ENCODE measurements at places on chromosomes 1 and 21.

DNA sequence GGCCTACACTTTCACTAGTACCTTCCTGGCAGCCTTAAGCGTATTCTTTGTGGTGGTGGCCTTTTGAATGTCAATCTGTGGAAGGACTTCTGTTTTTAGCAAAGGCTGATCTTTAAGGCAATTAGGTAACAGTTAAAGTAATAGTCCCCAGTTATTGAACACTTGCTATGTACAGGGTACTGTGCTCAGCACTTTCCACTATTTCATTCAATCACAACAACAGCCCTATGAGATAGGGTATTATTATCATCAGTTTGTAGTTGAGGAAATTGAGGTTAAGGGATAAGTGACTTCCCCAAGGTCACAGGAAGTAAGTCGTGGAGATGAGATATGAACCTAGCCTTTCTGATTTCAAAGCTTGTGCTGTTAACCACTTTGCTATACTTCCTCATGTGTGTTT, 185.7 kb downstream of the ST6GALNAC3 start:
- DNase-seq, result no peak

GRCh38 chr1:110774398-110774797, 98.5 kb upstream of the CD53 start:
- no peak for DNase-seq

DNA sequence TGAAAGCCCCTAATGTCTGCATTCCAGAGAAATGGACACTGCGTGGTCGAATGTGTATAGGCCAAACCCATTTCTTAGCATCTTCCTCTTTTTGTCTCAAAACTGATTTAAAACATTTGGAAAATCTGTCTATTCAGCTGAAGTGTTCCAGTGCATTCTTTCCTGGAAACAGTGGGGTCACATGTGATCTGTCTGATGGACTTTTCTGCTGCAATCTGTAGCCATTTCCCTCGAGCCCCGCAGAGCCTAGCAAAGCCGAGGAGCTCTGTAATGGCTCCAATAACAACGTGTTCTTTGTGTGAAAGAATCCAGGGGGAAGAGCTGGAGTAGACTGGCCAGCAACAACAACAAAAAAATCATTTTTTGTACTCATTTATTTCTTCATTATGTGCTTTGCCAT, 329.3 kb downstream of the BARHL2 start:
- DNase-seq, result no peak

GRCh38 chr1:16181887-16182719, 26.2 kb upstream of the EPHA2 start:
- DNase-seq, result no peak

- DNase-seq, result no peak
These were observed 281.0 kb downstream of the PTPRC start for GRCh38 chr1:198919667-198920398.

- DNase-seq, result no peak
These were observed 28.1 kb downstream of the SFPQ start for GRCh38 chr1:35164893-35165292.

GRCh38 chr1:22826604-22827580, 116.3 kb downstream of the EPHB2 start:
- no peak for DNase-seq

GRCh38 chr1:116605315-116605714, 34.5 kb upstream of the CD58 start:
- DNase-seq, result no peak

DNA sequence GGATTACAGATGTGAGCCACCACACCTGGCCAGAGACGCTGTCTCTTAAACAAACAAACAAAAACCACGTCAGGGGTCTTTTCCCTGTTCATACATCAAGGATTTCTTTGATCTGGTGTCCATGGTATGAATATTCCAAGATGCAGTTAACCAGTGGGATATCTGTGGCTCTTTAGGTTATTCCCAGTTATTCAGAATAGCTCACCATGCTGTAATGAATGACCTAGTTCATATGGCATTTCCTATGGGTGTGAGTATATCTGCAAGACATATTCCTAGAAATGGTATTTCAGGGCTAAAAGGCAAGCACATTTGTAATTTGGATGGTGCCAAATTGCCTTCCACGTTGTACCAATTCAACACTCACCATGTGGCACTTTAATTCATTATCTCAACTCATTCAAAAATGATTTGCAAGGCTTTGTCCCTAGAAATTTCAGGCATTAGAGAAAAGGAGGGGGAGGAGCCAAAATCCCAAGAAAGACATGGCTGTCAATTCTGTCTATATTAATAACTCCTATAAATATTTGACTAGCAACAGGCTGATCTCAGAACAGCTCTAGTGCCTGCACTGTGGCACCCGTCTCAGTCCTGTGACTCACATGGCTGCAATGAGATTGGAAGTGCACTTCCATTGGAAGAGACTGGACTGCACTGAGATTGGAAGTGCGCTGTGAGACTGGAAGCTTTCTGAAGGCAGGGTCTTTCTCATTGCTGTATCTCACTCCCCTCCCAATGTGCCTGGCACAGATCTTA, 6.0 kb upstream of the STMN1 start:
- no peak for DNase-seq

- no peak for DNase-seq
These were observed 14.7 kb downstream of the LYPLAL1 start for GRCh38 chr1:219188331-219188803.

DNA sequence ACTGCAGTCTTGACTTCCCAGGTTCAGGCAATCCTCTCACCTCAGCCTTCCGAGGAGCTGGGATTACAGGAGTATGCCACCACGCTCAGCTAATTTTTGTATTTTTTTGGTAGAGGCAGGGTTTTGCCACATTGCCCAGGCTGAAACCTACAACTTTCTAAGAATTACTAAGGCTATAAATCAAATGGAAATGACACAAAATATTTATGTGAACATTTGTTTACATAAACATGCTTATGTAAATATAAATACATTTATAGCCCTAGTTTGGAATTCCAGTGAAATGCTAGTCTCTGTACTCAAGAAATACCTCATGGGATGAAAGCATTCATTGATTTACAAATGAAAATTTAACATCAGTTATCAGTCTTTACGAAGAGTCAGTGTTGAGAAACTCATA, 47.8 kb downstream of the NVL start:
- DNase-seq, result no peak

GRCh38 chr1:64137412-64137803, 66.0 kb upstream of the UBE2U start:
- no peak for DNase-seq

- no peak for DNase-seq
These were observed 82.1 kb downstream of the KCND3 start for GRCh38 chr1:111907321-111907720.

GRCh38 chr21:32127081-32127480, 151.8 kb downstream of the MIS18A start:
- DNase-seq, result no peak

DNA sequence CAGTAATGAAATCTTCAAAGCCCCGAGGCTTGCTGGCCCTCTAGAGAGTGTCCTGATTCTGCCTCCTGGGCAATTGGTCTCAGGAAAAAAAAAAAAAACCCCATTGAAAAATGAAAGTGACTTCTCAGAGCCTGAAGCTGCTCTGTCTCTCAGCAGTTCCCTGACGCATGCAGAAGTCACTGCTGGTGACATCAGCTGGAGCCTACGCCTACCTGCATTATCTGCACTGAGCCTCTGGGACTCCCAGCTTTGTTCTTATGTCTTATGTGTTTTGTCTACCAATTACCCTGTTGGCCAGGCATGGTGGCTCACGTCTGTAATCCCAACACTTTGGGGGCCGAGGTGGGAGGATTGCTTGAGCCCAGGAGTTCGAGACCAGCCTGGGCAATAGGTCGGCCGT, 10.1 kb upstream of the SLC25A33 start:
- no peak for DNase-seq

- DNase-seq, result no peak
These were observed 63.5 kb upstream of the KIAA1614 start for GRCh38 chr1:180849031-180849775.

DNA sequence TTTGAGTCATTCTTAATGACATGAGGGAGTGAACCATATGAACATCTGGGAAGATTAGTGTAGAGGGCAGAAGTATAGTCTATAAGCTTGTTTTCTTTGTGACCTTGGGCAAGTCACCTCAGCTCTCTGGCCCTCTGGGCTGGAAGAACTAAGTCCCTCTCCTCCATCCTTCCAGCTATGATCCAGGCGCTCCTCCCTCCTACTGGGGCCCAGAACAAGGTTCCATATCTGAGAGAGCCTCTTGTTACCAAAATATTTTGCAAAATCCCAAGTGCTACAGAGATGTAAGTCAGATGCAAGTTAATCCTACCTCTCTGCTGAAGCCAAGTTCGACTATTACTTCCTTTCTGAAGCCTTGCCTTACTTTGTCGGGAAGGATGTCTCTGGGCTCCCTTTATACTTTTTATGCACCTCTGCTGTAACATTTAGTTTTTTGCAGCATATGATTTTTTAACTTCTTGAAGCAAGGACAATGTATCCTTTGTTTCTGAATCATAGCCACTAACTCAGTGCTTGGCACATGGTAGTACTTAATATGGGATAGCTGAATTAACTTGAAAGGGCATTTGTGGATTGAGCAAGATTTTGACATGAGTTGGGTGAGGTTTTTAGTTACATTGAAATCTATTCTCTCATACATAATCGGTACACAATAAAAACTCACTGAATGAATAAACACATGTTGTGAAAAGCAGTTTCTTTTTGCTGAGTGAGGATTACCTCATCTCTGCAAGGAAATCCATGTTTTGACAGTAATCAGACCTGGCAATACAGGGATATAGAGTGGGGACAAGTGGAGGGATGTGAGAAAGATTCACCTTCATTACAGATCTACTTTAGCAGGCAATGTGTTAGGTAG, 54.7 kb upstream of the BEND5 start:
- DNase-seq, result no peak

DNA sequence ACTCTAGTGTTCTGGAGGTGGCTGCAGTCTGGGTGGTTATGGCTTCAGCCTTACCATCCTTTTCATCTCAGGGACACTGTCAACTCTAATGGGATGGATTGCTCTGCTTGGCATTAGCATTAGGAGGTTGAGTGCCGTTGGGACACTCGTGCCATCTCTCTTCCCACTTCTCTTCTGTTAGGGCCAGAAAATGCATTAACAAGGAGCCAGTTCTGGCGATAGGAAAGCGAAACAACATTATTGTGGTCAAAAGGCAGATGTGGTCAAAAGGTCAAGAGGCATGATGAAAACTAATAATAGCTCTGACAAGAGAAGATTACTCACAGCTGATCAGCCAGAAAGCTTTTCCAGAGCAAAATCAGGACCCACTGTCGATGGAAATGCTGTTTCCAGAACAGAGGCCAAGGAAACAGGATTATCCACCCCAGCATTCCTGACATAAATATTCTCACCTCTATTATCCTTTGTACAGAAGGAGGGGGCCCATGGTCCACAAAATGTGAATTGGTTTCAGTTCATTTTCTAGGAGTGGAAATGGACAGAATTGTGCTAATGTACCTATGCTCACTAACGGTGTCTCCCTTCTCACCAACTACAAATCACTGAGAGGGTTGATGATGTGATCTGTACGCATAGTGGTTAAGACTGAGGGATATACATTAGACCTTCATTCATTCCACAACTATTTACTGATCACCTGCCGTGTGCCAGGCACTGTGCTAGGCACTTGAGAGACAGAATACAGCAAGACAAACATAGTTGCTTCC, 72.0 kb downstream of the ST6GALNAC5 start:
- no peak for DNase-seq

- no peak for DNase-seq
These were observed 359.0 kb upstream of the PTBP2 start for GRCh38 chr1:96362623-96363022.

DNA sequence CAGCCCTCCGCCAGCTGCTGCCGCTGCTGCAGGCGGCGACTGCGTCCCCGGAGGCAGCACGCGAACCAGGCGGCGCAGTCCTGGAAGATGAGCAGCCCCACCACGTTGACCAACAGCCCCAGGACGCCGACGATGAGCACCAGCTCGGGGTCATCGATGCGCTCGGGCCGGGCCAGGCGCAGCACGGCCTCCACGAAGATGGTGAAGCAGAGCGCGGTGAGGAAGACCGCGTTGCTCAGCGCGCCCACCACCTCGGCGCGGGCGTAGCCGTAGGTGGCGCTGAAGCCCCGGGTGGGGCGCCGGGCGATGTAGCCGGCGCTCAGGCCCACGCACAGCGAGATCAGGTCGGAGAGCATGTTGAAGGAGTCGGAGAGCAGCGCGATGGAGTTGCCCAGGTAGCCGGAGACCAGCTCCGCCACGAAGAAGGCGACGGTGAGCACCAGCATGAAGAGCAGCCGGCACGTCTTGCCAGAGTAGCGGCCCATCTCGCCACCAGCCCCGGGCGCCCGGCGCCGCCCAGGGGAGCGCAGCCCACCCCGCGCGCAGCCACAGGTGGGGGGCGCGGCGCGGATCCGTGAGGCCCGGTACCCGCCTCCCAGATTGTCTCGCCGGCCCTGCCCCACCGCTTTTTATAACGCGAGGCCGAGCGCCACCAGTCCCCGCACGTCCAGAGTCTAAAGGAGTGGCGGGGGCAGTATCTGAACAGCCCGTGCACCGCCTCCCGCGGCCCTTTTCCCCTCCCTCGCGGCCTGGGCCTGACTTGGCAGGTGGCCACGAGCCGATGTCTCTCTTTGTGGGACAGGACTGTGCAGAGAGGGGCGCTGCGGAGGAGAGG, at the start of gene SLC30A10:
TSS of gene SLC30A10 (minus strand) at position 602 of the 835 bp plus-strand sequence. CDS start at position 485, 117 bp downstream.
- DNase-seq, result no peak

DNA sequence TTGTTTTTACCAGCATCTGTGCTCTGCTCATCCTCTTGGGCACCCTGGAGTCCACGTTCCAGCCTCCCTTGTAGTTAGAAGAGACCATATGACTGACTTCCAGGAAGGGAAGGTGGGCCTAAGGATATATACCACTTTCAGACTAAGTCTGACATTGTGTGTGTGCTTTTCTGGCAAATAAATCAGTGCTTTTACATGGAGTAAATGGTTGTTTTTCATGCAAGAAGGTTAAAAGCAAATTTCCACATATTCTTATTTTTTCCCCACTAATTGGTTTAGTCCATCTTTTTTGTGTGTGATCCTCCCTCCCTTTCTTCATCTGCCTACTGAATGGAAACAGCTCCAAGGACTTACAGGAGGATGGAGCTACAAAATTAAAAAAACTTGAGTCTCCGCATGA, 119.8 kb downstream of the TBX15 start:
- DNase-seq, result no peak

GRCh38 chr1:109134423-109134822, 20.5 kb downstream of the ELAPOR1 start:
- no peak for DNase-seq

Data from T-helper 22 cell (primary cell).